ENCODE measurements at places on chromosomes 13 and 19.

GRCh38 chr19:13097033-13097462 lies 5.6 kb downstream of the LYL1 start:
- no peak for DNase-seq

- no peak for DNase-seq
These were observed 22.0 kb downstream of the GPX4 start for GRCh38 chr19:1125601-1126467.

- no peak for DNase-seq
These were observed 825.2 kb downstream of the SLITRK1 start for GRCh38 chr13:83057119-83057518.

DNA sequence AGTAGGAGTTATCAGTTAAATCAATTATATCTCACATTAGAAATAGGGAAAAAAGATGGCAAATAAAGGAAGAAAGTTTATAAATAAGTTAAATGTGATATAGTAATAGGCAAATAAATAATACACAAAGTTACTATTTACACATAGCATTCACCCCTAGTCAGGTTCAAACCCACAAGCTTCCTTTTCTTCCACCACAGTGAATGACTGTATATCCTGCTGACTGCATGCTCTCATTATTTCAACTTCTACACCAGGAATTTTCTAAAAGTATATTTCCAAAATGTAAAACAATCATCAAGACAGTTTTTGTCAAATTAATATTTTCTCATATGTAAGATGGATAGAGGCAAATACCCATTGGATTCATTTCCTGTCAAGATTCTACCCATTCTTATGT lies 548.6 kb upstream of the SLITRK5 start:
- DNase-seq: no peak

DNA sequence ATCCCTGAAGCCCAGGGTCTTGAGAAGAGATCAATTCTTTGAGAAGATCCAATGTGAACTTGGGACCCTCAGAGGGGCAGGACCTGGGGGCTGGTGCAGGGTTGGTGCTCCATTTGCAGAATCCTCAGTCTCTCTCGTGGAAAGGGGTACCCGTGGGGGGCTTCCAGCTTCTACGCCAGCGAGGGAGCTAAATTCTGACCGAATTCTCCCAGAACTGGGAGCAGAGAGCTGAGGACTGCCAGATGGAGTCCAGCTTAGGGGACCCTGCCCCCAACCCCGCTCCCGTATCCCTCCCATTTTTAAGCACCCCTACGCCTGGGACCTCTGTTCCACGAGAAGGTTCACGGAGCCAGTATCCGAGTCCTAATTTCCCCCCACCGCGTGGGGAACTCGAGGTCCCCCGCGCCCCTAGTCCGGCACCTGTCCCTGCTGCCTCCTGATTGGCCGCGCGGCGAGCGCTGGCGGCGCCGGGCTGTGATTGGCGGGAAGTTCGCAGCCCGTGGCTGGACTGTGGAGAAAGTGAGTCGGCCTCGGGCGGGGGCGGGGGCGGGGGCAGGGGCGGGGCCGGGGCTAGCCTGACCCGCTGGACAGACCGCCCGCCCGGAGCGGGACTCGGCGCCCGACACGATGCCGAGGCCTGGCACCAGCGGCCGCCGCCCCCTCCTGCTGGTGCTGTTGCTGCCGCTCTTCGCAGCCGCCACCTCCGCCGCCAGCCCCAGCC lies 4.4 kb upstream of the LTBP4 start:
- DNase-seq: no peak

All from stimulated activated CD8-positive, alpha-beta memory T cell treated with anti-CD3 and anti-CD28 coated beads, Interleukin-15, amount 100 ng/mL, for 24 hours (primary cell).